Activated T-helper 1 cell treated with Interleukin-2 at 50 U/mL for 16 hours (primary cell): ENCODE measurements at places on chromosomes 11 and 22.

- DNase-seq, result no peak
Observed at GRCh38 chr22:32476281-32477195, 1.9 kb downstream of the FBXO7 start.

DNA sequence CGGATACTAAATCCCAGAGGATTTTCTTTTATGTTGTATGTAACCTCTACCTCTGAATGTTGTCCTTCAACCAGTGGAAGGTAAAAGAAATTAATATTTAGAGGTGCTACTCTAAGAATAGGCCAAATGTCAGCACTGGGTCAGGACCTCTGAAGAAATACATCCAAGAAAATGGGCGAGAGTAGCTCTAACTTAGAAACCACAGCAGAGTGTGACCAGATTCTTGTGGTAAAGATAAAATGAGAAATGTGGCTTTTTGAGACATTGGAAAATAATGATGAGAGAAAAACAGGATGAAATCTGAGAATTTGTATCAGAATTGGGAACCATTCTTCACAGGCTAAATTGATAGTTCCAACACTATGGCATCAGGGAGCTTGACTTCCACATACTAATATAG, 63.5 kb downstream of the CSTPP1 start:
- no peak for DNase-seq

DNA sequence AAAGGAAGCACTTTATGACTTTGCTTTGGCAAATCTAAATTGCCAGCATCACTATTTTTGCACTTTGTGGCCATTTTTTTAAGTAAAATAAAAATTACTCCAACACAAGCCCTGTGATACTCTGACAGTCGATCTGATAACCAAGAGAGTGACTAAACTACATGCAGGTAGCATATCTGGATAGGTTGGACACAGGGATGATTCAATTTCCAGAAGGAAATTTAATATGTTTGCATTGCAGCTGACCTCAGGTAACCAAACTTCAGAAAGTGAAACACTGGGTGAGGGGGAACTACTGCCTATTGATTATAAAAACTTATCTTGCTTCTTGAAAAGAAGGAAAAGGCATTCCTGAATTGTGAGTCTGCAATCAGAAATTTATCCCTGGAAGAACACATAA, 13.9 kb downstream of the OR5B3 start:
- DNase-seq, result no peak

GRCh38 chr11:18000760-18001159, 12.1 kb downstream of the SERGEF start:
- no peak for DNase-seq

GRCh38 chr11:86790867-86791849, 9.2 kb upstream of the PRSS23 start:
- no peak for DNase-seq

GRCh38 chr11:14310679-14311078, 48.3 kb downstream of the RRAS2 start:
- no peak for DNase-seq

GRCh38 chr11:112583261-112583893, 322.7 kb upstream of the PLET1 start:
- DNase-seq, result no peak

DNA sequence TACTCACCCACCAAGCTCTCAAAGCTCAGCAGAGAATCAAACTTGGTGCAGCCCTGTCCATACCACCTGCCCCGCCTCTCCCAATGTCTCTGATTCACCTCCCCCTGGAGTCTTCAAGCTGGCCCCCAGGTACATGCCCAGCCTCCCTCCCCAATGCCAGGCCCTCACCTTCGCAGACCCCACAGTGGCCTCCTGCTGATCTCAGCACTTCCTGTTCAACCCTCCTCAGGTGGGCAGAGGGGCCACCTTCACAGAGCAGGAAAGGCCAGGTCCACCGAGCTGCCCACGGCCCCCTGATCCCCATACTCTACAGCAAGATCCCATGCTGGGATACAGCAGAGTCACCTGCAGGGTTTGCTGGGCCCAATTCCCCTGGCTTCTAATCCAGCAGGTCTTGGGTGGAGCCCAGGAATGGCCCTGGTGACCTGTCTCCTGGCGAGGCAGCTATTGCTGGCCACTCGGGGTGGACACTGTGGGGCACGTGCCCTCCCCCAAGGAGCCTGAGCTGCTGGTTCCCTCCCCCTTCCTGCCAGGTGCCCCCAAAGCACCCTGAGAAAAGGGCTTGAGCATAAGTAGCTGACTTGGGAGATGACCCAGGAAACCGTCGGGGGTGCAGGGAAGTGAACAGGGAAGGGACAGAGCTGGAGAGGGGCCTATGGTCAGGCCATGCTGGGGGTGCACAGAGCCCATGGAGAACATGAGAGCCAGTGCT, 150.7 kb downstream of the BRD1 start:
- DNase-seq, result no peak

- DNase-seq, result no peak
Observed at GRCh38 chr22:26172389-26172990, 3.2 kb downstream of the SEZ6L start.

GRCh38 chr11:64684357-64684756, 38.6 kb downstream of the NRXN2 start:
- DNase-seq, result no peak
